RWPE1 (cell line): ENCODE measurements at places on chromosomes 4 and X.
A peak's percentile ranks its signal among the peaks of the same experiment; 100 is the strongest.

DNA sequence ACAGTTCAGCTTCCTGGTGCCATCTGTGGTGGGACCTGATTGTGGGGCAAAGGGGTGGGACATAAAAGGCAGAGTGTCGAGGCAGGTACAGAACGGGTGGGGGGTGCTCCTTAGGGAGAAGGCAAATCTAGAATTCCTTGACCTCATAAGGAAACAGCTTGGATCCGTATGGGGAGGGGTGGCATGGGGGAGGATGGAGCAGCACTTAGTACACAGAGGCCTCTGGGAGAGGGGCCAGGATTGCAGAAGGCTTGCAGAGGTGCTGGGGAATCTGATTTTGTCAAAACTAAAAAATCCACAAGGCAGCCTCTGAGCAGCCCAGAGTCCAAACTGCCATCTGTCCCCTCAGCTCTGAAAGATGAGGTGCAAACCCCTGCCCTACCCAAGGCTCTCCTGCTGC, 2.3 kb upstream of the EMD start:
- no peak for DNase-seq

DNA sequence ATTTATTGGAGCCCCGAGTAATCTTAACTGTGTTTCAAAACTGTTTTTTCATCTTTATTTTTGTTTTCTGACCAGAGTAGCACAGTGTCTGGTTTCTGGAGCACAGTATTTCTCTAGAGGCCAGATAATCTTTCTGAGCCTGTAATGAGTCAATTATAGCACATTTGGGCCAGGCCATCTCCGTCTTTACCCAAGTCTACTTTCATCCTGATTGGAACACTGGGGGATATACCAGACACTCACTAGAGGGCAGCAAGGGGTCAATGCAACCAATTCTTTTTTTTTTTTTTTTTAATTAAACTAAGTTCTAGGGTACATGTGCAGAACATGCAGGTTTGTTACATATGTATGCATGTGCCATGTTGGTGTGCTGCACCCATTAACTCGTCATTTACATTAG, 282.0 kb downstream of the ARHGAP24 start:
- peak; percentile 14 for DNase-seq

GRCh38 chr4:10080589-10081217, 35.9 kb downstream of the WDR1 start:
- DNase-seq, result no peak

DNA sequence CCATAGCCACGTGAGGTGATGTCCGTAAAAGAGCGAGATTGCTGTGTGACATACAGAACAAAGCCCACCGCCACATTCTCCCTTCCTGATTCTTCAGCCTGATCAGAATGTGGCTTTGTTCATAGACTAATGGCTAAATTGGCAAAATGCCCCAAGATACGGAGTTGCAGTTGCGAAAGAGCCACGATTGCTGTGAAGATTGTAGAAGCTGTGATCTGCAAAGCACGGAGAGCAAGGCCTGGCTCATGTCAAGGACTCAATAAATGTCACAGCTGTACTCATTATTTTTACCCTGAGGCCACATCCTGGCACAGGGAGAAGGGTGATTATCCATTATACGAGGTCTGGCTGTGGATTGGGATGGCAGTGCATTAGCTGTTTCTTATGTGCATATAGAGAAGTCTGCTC, 34.2 kb downstream of the ARSD start:
- DNase-seq, result peak; percentile 20

- DNase-seq, result peak; percentile 61
Measured at GRCh38 chrX:24494647-24495075, 29.6 kb downstream of the PDK3 start.

- no peak for DNase-seq
Measured at GRCh38 chr4:107579099-107579498, 140.9 kb downstream of the PAPSS1 start.
